GM12878 (cell line): ENCODE measurements at places on chromosomes 16 and 17.

- DNase-seq = no peak
Measured at GRCh38 chr17:57011491-57012015, 33.6 kb downstream of the SCPEP1 start.

DNA sequence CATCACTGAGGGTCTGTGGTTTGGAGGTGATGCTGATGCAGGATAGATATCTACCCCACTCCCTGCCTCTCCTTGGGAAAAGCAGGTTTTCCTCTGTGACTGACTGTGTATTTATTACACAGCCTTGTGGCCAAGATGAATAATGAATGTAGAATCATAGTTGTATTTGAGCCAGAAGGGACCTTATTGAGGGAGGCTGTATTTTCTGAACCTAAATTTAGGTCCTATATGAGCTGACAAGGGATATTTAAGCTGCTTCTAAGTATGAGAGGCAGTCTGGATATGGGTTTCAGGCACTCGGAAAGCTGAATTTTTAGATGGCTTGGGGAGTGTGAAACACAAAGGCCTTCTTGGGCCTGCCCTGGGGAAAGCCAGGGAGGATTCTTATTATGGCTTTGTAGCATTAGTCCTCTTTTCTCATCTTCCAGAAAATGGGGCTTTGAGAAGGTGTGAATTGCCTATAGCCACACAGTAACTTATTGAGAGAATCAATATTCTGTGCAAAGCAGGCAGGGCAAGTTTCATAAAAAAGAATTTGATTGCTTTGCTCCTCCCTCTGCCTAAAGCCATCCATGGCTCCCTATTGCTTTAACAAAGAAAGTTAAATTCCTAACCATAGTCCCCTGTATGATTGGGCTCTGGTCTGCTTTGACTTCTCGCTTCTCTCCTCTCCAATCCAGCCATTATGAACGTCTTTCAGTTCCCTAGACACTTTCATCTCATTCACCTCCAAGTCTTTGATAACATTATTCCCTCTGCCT lies 144.8 kb downstream of the SHISA9 start:
- DNase-seq = no peak

GRCh38 chr17:29628644-29629043 lies 5.9 kb upstream of the CORO6 start:
- no peak for DNase-seq

DNA sequence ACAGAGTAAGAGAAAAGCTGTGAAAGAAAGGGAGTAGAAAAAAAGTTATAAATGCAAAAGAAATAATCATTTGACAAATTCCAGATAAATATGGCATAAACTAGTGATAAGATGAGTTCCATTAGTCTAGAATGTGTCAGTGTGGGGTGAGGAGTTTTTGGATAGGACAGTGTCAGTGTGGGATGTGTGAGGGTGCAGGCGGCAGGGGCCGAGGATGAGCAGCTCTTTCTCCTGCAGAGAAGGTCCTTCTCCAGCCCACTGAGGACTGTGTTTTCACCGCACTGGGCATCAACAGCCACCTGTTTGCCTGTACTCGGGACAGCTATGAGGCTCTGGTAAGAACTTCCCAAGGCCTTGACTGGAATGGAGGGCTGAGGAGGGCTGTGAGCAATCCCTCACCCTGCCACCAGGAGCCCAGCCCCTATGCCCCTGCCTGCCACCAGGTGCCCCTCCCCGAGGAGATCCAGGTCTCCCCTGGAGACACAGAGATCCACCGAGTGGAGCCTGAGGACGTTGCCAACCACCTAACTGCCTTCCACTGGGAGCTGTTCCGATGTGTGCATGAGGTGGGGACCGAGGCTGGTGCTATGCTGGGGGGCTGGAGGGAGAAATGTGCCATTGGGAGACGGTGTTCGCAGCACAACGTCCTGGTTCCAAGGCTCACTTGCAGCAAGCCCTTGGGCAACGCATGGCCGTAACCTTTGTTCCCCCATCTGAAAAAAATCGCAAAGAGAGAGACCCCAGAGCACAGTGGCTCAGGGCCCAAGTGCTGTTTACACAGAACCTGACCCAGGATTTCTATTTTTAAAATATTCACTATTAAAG lies 13.1 kb downstream of the RAPGEFL1 start:
- no peak for DNase-seq

DNA sequence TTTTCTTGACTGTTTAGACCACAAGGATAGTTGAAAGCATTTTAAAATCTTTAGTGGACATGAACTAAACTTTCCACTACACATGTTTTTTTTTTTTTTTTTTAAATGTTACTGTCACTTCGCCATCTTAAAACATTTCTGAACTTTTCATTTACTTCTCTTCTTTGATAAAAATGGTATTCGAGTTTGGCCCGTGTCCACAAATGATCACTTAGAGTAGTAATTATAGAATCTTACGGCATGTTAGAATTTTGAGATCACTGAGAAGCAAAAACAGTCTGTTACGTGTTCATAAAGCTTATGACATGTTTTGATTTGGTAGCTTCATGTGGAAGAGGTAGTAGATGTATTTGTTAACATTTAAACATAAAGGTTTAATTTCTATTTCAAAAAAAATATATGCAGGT lies 1.1 kb downstream of the NSRP1 start:
- no peak for DNase-seq

DNA sequence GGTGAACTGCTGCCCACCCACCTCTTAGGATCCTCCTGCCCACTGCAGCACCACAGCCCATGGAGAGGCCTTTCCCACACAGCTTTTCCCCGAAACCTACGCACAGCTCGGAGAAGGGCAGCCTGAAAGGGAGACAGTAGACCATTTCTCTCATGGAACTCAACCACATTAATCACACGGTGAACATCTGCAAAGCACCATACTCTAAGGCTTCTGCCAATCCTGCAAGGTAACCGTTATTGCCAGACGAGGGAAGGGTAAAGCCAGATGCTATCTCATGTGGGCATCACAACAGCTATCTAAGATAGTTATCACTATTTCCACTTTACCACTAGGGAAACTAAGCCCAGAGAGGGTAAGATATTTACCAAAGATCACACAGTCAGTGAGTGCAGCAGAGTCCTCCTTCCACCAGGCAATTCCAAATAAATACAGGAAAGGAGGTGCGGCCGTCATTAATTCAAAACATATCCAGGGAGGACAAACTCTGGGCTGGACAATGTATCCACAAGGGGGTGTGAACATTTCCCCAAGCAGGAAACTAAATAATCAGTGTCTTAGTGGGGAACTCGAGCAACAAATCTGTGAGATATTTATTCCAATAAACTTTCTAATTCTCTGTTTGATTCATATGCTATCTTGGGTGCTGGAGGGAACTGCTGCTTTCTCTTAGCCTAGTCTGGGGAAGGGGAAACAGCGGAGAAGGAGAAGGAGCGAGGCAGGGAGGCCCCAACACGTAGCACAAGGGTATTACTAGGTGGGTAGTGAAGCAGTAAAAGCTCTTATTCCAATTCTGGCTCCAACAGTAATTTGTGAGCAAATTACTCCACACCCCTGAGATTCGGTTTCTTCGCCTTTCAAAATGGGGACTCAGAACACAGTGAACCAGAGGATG lies 723 bp downstream of the TMEM186 start:
- no peak for DNase-seq

DNA sequence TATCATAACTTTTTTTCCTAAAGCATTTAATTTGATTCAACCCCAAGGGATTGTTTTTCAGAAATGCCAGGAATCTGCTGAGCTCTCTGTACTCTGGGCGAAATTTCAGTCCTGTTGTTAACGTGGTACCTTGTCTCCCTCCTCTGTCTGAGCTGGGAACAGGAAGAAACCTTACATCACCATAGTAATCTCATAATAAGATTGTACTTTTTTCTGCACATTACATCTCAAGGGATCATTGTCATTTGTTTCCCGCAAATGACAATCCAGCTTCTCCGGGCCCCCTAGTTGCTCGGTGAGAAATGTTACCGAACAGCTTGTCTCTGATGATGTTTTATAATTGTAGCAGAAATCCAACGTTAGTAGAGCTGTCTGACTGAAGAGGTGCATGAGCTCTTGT lies 152.7 kb upstream of the ERCC4 start:
- no peak for DNase-seq

- no peak for DNase-seq
Measured at GRCh38 chr17:46726206-46726605, 92.3 kb downstream of the WNT3 start.

DNA sequence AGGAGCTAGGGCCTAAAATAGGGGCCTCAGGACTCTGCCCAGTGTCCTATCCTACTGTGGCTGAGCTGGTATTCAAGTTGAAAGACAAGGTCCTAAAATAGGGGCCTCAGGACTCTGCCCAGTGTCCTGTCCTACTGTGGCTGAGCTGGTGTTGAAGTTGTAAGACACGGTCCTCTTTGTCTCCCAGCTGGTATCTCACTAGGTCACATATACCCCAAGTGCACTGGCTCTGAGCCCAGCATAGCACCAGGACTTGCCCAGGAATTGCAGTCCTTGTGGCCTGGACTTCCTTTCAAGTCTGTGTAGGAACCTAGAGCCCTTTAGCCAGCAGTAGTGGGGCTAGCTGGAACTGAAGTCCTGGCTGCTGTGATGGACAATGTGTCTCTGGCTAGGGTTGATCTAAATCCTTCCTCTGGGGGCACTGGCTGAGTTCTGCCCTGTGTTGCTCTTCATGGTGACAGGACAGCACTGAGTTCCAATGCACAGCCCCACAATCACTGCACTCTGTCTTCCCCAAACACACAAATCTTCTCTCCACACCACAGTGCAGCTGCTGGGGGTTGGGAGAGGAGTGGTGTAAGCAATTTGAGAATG lies 260.5 kb downstream of the HAPSTR1 start:
- no peak for DNase-seq

GRCh38 chr17:46935658-46936266 lies 12.8 kb downstream of the GOSR2 start:
- no peak for DNase-seq

- no peak for DNase-seq
Measured at GRCh38 chr16:87447323-87447722, 45.5 kb downstream of the ZCCHC14 start.

- no peak for DNase-seq
Measured at GRCh38 chr16:28166394-28167208, 45.2 kb downstream of the XPO6 start.

DNA sequence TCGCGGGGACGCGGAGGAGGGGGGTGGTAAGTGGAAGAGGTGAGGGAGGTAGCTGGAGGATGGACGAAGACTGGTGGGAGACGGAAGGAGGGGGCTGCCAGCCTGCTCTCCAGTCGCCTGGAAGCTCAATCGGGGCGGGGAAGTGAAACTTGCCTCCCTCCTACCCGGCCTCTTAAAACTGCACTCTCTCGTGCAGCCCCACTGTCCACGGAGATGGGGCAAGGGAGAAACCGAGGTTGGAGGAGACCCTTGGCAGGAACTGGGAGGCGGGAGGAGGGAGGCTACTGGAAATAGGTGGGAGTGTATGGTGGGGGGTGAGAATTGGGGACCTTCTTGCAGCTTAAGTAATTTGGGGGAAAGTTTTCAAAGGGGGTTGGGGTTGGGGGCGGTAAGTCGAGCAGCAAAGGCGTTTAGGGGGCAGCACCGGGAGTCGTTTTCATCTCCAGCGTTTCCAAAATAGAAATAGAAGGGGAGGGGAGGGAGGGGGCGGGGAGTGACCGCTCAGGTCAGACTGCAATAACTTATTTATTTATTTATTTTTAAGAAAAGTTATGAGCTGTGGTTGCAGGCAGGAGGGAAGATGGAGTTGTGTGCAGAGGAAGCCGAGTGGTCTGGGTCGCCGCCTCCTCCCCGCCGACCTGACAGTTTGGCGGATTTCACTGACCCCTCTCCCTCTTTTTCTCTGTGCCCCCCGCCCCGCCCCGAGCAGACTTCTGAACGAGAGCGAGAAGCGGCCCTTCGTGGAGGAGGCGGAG lies 1.4 kb downstream of the SOX9 start:
- DNase-seq = no peak

GRCh38 chr17:50527949-50528474 lies 4.5 kb upstream of the EPN3 start:
- DNase-seq = no peak

DNA sequence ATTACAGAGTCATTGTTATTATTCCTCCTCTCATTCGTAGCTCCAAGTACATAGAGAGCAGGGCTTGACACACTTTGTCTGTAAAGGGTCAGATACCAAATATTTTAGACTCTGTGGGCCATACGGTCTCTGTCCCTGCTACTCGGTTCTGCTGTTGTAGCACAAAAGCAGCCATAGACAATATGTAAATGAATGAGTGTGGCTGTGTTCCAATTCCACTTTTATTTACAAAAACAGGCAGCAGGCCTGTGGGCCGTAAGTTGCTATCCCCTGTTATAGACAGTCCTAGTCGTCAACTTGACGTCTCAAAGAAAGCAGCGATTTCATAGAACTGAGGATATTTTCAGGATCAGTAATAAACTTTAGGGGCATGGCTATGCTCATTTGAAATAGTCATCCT lies 161.6 kb downstream of the MSI2 start:
- DNase-seq = no peak

DNA sequence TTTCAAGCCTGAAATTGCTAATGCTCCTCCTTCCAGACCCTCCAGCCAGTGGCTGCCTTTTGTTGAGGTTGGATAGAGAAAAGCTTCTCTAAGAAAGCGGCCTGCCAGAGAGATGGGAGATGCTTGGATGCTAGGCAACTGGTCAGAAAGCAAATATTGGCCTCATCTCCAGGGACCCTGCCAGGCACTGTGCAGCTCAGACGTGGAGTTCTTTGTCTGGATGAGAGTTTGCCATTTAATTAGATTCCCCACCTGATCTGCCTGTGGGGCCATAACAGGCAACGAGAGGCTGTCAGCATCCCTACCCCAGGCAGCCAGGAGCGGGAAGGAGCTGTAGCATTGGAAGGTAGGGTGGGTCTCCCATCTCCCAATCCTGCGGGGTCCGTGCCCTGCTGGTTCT lies 52.7 kb downstream of the ASIC2 start:
- DNase-seq = no peak

GRCh38 chr17:59443106-59443505 lies 111.7 kb downstream of the YPEL2 start:
- DNase-seq = no peak

- peak; percentile 45 for DNase-seq
Measured at GRCh38 chr17:78933025-78933958, 8.1 kb upstream of the TIMP2 start.

DNA sequence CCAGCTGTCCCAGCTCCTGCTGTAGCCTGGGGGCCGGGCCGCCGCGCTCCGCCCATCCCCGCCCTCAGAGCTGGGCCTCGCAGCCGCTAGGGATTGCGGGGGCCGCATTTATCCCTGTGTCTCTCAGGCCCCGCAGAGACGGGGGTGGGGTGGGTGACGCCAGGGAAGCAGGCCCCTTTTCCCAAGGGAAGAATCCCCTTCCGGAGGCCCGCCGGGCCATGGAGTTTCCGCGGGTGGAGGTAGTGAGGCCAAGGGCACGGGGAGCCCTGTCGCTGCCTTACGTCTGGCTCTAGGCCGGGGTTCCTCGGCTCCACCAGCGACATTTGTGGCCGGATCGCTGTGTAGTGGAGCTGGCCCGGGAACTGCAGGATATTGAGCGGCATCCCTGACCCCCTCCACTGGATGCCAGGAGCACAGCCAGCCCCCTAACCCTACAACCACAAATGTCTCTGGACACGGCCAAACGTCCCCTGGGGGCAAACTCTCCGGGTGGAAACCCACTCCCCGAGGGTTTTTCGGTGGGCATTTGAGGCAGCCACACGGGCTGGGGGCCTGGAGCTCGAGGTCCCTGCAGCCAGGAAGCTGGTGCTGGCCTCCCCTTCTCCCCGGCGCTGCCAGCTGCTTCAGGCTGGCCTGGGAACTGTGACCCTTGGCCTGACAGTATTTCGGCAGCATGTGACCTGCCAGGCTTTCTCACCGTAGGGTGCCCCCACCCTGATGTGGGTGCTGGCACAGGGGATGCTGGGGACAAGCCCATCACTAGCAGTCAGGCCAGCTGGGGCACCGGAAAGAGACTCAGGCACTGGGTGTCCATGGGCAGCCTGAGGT lies 12.0 kb upstream of the CD300A start:
- DNase-seq = no peak

- DNase-seq = no peak
Measured at GRCh38 chr17:76034428-76035350, 7.6 kb upstream of the EVPL start.

GRCh38 chr17:29136998-29137730 lies 43.0 kb downstream of the MYO18A start:
- DNase-seq = no peak
